ENCODE measurements at places on chromosomes 6 and 20. TPM values are rescaled to one million over a fixed set of nuclear protein-coding genes. Genes with fewer than 3 reads are reported as not detected.

PSORS1C1 gene
- 0.47 TPM for total RNA-seq

ECT2L gene
- not detected for total RNA-seq

LST1 gene
- total RNA-seq = 2.9 TPM

PSMB9 gene
- total RNA-seq = 9.8 TPM

PXDC1 gene
- total RNA-seq = 11.5 TPM
